ENCODE measurements at places on chromosomes 7 and 10. TPM values are rescaled to one million over a fixed set of nuclear protein-coding genes. Genes with fewer than 3 reads are reported as not detected.

The ACTR3C gene
- 4.9 TPM for total RNA-seq

The GRID1 gene
- not detected for total RNA-seq

The EPHB6 gene
- total RNA-seq, result 5.7 TPM

DNA sequence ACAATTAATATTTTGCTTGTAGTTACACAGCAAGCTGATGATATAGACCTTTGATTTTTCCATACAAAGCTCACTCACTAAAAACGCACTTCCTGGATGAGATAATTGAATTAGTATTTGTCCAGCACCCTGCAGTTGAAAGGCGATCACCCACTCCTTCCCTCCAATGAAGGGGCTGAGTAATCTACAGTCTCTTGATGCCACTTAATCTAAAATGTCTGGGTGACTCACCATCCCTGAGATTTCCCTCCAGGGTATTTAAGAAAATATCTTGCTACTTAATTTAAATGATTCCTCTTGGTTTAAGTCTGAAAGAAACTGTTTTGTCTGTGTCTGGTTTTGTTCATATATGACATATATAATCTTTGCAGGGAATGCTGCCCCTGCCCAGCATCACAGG is 515.3 kb downstream of the GRID1 start:
- DNase-seq, result no peak

GRCh38 chr7:34762764-34763163 is 104.7 kb downstream of the NPSR1 start:
- no peak for DNase-seq

GRCh38 chr7:126608339-126608776 is 644.4 kb downstream of the GRM8 start:
- no peak for DNase-seq

GRCh38 chr10:84114088-84114667 is 25.1 kb upstream of the GHITM start:
- DNase-seq, result no peak

All from activated CD4-positive, alpha-beta memory T cell treated with anti-CD3 and anti-CD28 coated beads, Interleukin-2, amount 10 ng/mL, durations not matched to agents 7 days and 5 days (primary cell).